Aorta (tissue), 5 donors: ENCODE measurements at places on chromosomes 2 and 18. TPM values are rescaled to one million over a fixed set of nuclear protein-coding genes. Genes with fewer than 3 reads are reported as not detected.

- H3K27me3 ChIP-seq: no peaks in the 10 kb centered on the region
- no peaks in the 10 kb centered on the region for H3K36me3 ChIP-seq
- peaks cover 5% of the 10 kb centered on the region for H3K4me1 ChIP-seq
- no peak overlapping the region for H3K4me3 ChIP-seq
Observed at GRCh38 chr2:160343404-160343803, 143.3 kb upstream of the ITGB6 start.

DNA sequence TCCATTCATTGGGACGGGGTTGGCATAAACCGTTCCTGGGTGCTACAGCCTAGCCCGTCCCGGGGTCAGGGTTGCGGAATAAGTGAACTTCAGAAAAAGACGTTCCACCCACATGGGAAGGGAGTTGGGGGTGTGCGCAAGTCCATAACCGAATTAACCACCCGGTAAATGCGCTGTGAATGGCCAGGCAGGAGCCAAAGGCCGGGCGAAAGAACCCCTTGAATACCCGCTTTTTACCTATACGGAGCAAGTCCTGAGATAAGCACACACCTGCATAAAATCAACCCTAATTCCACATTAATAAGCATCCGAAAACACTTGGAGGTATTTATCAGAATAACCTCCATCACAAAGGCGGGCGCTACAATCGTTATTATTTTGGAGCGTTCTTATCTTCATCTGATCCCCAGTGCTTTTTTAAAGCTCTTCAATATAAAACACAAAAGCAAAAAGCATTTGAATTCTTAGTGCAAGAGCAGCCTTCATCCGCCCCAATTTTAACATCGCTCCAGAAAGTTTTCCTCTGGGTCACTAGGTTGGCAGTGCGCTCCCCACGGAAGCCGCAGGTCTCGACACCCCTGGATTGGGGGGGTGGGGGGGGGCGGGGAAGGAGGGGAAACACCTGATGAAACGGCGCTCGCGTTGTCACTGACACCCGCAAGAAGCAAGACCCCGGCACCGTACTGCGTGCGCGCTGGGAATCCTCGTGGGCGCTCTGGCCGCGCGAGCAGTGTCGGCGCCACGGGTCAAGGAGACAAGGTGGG, 1.2 kb downstream of the SATB2 start:
- H3K36me3 ChIP-seq: no peaks in the 10 kb centered on the region
- no peaks in the 10 kb centered on the region for H3K27me3 ChIP-seq
- no peak for DNase-seq
- H3K4me3 ChIP-seq: peak overlapping the region; percentile 50
- no peaks in the 10 kb centered on the region for H3K4me1 ChIP-seq

DNA sequence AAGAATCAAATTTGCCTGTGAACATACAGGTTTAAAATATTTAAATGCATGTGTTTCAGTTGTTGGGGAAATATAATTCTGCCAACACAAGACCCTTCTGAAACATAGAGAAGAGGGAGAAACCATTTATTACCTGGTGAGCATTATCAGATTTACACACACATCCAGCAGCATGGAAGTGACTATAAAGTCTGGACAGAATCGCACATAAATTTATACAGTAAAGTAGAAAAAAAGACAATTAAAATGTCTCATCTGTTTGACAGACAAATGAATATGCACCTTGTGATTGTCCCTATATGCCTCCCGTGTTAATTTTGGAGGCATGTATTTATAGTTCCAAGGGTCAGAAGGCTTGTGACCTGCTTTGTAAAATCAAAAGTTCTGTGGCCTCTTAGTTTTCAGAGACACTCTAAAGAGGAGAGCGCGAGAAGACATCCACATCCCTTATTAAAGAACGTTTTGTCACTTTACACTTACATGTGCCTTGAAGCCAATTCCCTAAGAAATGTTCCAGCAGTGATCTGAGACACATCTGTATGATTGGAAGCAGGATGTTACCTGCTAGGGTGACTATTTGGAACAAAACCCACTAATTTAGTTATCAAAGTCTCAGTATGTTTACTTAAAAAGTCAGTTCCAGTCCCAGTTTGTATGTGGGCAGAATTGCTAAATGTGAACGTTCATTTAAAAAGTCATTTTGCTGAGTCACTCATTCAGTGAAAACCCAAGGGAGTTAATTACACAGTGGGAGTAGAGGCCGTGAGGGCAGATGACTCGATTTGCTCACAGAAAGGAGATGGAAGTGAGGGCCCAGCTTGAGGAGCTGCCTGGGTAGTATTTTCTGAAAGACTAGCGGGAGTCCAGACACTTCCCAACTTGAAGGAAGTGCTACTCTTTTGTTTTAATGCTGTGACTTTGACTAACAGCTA, 527.6 kb upstream of the MEX3C start:
- H3K27ac ChIP-seq: no peak overlapping the region
- DNase-seq: no peak
- H3K4me3 ChIP-seq: no peak overlapping the region

- H3K27ac ChIP-seq: no peak overlapping the region
- no peaks in the 10 kb centered on the region for H3K36me3 ChIP-seq
- no peaks in the 10 kb centered on the region for H3K4me1 ChIP-seq
- no peak overlapping the region for H3K4me3 ChIP-seq
- H3K27me3 ChIP-seq: no peaks in the 10 kb centered on the region
- DNase-seq: no peak
Observed at GRCh38 chr2:125185691-125186270, 1160.7 kb downstream of the CNTNAP5 start.

- no peaks in the 10 kb centered on the region for H3K4me1 ChIP-seq
- H3K4me3 ChIP-seq: no peak overlapping the region
- H3K36me3 ChIP-seq: no peaks in the 10 kb centered on the region
- no peak overlapping the region for H3K27ac ChIP-seq
- no peaks in the 10 kb centered on the region for H3K27me3 ChIP-seq
- no peak for DNase-seq
Observed at GRCh38 chr18:36697905-36698304, 130.9 kb downstream of the TPGS2 start.

DNA sequence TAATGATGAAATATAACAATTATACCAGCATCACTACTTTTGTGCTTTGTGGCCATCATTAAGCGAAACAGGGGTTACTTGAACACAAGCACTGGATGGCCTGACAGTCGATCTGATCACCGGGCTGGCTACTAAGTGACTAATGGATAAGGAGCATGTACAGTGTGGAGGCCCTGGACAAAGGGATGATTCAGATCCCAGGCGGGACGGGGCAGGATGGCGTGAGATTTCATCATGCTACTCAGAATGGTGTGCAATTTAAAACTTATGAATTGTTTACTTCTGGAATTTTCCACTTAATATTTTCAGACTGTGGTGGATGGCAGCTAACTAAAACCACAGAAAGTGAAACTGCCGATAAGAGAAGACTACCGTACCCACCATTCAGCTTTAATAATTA, 7.0 kb upstream of the CLIP4 start:
- no peaks in the 10 kb centered on the region for H3K27me3 ChIP-seq
- no peak for DNase-seq
- no peaks in the 10 kb centered on the region for H3K36me3 ChIP-seq
- H3K4me1 ChIP-seq: no peaks in the 10 kb centered on the region
- no peak overlapping the region for H3K4me3 ChIP-seq

DNA sequence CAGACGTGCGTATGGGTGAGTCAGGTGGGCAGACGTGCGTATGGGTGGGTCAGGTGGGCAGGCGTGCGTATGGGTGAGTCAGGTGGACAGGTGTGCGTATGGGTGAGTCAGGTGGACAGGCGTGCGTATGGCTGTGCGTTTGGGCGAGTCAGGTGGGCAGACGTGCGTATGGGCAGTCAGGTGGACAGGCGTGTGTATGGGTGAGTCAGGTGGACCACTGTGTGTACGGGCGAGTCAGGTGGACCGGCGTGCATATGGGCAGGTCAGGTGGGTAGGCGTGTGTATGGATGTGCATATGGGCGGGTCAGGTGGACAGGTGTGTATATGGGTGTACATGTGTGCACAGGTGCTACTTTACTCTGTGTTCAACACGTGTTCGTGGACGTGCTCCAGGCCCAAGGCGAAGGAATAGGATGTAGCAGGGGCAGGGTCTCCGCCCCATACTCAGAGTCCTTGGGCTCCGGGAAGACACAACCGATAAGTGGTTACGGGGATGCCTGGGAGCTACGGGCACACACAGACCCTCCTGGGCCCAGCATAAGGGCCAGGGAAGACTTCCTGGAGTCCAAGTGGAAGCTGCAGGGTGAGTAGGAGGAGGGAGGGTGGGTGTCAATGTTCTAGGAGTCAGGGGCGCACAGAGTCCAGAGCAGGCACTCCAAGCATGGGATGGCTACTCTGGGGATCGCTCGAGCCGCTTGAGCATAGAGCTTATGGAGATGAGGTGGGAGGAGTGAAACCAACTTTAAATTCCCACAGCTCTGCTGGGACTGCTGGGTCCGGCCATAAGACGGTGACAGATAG, 27.1 kb upstream of the KLF11 start:
- DNase-seq: peak; percentile 32
- H3K4me1 ChIP-seq: no peaks in the 10 kb centered on the region
- no peaks in the 10 kb centered on the region for H3K36me3 ChIP-seq
- H3K27me3 ChIP-seq: no peaks in the 10 kb centered on the region
- H3K4me3 ChIP-seq: no peak overlapping the region

DNA sequence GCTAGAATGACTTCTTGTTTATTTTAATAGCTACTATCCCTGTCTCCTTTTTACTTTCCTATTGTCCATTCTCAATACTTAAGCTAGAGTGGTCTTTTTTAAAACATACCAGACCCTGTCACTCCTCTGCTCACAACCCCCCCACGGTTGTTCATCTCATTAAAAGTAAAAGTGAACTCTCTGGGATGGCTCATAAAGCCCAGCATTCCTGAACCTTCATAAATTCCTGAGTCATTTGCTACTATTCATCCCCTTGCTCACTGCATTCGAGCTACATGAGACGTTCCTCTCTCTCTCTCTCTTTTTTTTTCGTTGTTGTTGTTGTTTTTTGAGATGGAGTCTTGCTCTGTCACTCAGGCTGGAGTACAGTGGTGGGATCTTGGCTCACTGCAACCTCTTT, 148.7 kb upstream of the DSEL start:
- H3K27ac ChIP-seq: no peak overlapping the region
- no peak overlapping the region for H3K4me3 ChIP-seq
- H3K27me3 ChIP-seq: no peaks in the 10 kb centered on the region
- DNase-seq: no peak
- H3K36me3 ChIP-seq: no peaks in the 10 kb centered on the region

DNA sequence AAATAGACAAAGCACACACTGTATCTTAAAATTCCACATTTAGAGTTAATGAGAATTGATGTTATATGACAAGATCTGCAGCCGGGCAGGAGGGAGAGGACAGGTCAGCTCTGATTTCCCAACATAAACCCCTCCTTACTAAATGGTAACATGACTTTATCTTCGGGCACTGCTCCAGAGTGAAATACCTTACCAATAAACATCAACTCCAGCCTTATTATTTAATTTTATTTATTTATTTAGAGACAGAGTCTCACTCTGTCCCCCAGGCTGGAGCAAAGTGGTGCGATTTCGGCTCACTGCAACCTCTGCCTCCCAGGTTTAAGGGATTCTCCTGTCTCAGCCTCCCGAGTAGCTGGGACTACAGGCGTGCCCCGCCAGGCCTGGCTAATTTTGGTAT, 1.7 kb downstream of the CYB5A start:
- no peaks in the 10 kb centered on the region for H3K27me3 ChIP-seq
- no peak for DNase-seq
- H3K27ac ChIP-seq: no peak overlapping the region
- H3K36me3 ChIP-seq: no peaks in the 10 kb centered on the region

DTNA gene
- 101 TPM for total RNA-seq

MROH2A gene
- total RNA-seq: not detected
